ENCODE measurements at places on chromosomes 5 and 9.

- no peak for DNase-seq
Measured at GRCh38 chr9:105236261-105236660, 8.2 kb upstream of the SLC44A1 start.

- no peak for DNase-seq
Measured at GRCh38 chr5:37850226-37850865, 10.5 kb upstream of the GDNF start.

- no peak for DNase-seq
Measured at GRCh38 chr9:91073049-91073810, 271.6 kb downstream of the SYK start.

GRCh38 chr5:147234825-147235635 is at the start of gene STK32A:
Gene STK32A, plus strand, starts transcription at chr5:147235026. Its CDS starts 4,609 bp downstream, at chr5:147239635.
- DNase-seq, result peak; percentile 43

- peak; percentile 23 for DNase-seq
Measured at GRCh38 chr5:81924442-81924841, 47.4 kb upstream of the ATG10 start.

All from midbrain (tissue), 1 donor.